ENCODE measurements at places on chromosomes 4 and X. TPM values are rescaled to one million over a fixed set of nuclear protein-coding genes. Genes with fewer than 3 reads are reported as not detected.

Gene USP17L11
- total RNA-seq: not detected

Gene SPANXN2
- total RNA-seq: not detected

Gene PDLIM3
- 3.3 TPM for total RNA-seq

Gene BTC
- total RNA-seq: 4.5 TPM

Gene TCEAL5
- total RNA-seq: not detected

Gene ATP1B4
- not detected for total RNA-seq
